ENCODE measurements at places on chromosomes 12 and 14. TPM values are rescaled to one million over a fixed set of nuclear protein-coding genes. Genes with fewer than 3 reads are reported as not detected.

Gene ITGA7
- not detected for polyA plus RNA-seq

DNA sequence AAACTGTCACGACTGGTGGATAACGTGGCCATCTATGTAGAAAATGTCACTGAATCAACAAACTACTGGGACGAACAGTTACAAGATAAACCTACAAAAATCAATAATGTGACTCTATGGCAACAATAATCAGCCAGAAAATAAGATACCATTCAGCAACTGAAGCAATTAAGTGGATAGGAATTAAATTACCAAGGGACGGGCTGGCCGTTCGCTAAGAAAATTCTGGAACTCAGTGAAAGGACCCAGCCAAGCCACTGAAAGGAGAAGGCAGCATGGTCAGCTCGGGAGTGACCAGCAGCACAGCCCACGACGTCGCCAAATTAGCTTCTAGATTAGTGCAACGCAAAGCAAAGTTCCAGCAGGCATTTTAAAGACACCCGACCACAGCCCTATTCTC, 33.6 kb upstream of the TMEM179 start:
- no peak overlapping the region for H3K27ac ChIP-seq
- H3K4me3 ChIP-seq, result no peak overlapping the region
- DNase-seq, result no peak
- H3K4me1 ChIP-seq, result no peaks in the 10 kb centered on the region
- H3K27me3 ChIP-seq, result no peaks in the 10 kb centered on the region

DNA sequence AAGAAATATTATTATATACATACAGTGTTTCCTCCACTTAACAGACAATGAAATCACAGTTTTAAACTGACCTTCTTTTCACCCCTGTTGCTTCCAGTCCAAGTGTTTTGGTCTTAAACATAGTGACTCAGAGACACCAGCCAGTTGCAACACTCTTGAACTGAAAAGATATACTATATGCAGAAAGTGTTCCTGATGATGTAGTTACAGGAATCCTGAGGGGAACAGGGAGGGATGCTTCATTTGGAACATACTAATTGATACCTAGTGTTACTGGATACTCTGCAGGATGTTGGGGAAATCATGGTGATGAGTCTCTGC, 420.8 kb downstream of the CCDC91 start:
- no peak overlapping the region for H3K4me3 ChIP-seq
- DNase-seq, result no peak
- no peaks in the 10 kb centered on the region for H3K36me3 ChIP-seq

DNA sequence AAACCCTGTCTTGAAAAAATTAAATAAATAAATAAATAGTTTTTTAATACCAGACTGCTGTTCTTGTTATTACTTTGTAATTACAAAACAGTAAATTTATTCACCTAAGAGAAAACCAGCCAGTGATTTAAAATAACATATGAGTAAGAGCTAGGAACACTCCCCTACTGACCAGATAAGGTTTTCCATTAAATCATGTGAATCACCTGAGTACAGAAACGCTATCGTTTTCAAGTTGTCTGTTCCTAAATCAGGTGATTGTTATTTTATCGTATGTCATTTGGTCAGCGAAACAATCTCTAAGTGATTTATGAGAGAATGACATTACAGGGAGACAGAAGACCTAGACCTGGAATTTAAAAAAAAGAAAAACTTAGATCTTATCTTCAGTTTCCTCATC, 47.3 kb downstream of the RPS29 start:
- H3K27ac ChIP-seq, result no peak overlapping the region
- no peak overlapping the region for H3K4me3 ChIP-seq
- H3K27me3 ChIP-seq, result no peaks in the 10 kb centered on the region
- DNase-seq, result no peak
- H3K4me1 ChIP-seq, result no peaks in the 10 kb centered on the region

Gene LTBP2
- 0.02 TPM for polyA plus RNA-seq

Gene JPH4
- 0.14 TPM for polyA plus RNA-seq

Gene SDR9C7
- polyA plus RNA-seq, result not detected

- no peaks in the 10 kb centered on the region for H3K4me1 ChIP-seq
- H3K27me3 ChIP-seq, result no peaks in the 10 kb centered on the region
- no peak overlapping the region for H3K27ac ChIP-seq
- no peak overlapping the region for H3K4me3 ChIP-seq
- no peak for DNase-seq
- H3K36me3 ChIP-seq, result no peaks in the 10 kb centered on the region
Observed at GRCh38 chr14:25484235-25484634, 434.3 kb upstream of the STXBP6 start.
